Calu3 (cell line): ENCODE measurements at places on chromosomes 4 and X. TPM values are rescaled to one million over a fixed set of nuclear protein-coding genes. Genes with fewer than 3 reads are reported as not detected.

SSX5 gene
- not detected in 2 replicates for total RNA-seq

GRCh38 chr4:78661086-78661690 is 109.6 kb downstream of the ANXA3 start:
- no peaks in the 10 kb centered on the region for H3K36me3 ChIP-seq
- H3K4me3 ChIP-seq: no peak overlapping the region
- no peak overlapping the region for H3K27ac ChIP-seq
- H3K4me1 ChIP-seq: no peaks in the 10 kb centered on the region
- H3K27me3 ChIP-seq: no peaks in the 10 kb centered on the region
- no peak for DNase-seq

DNA sequence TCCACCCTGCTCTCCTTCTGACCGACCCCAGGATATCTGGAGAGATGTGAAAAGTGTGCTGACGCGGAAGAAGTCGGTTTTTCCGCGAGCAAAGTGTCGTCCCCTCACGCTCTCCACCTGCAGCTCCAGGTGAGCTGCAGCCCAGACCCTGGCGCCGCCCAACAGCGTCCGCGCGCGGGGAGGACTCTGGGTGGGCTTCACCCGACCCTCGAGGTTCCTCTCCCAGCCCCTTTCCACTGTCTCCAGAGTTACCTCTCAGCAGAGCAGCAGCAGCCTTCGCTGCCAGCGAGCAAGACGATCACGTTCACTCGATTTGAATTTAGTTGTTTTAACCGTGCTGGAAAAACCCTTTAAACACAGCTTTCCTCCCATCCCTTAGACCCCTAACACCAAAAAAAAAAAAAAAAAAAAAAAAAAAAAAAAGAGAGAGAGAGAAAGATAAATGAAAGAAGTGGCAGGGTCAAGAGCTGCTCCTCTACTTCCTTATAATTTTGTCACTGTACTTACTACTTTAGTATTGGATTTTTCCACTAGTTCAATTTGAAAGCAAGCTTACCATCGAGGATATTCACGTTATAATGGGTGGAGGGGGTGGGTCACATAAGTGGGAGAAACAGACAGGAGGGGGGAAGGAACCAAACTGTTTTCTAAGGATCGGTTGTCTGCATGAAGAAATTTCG is 758 bp upstream of the NR3C2 start:
- H3K4me1 ChIP-seq: peaks cover 18% of the 10 kb centered on the region
- peak overlapping the region; percentile 70 for H3K27ac ChIP-seq
- DNase-seq: no peak
- H3K36me3 ChIP-seq: peaks cover 54% of the 10 kb centered on the region
- no peaks in the 10 kb centered on the region for H3K27me3 ChIP-seq

GRCh38 chrX:10052906-10053625 is 85.9 kb downstream of the CLDN34 start:
- no peak overlapping the region for H3K27ac ChIP-seq
- no peaks in the 10 kb centered on the region for H3K27me3 ChIP-seq
- DNase-seq: no peak

GRCh38 chr4:13527192-13527980 is 16.9 kb downstream of the NKX3-2 start:
- no peak for DNase-seq
- H3K4me1 ChIP-seq: no peaks in the 10 kb centered on the region
- no peak overlapping the region for H3K4me3 ChIP-seq

APEX2 gene
- 28.7 and 32.4 TPM in 2 replicates for total RNA-seq

FANCB gene
- 13.6 and 14.1 TPM in 2 replicates for total RNA-seq

ADD1 gene
- 123 and 125 TPM in 2 replicates for total RNA-seq

GRCh38 chrX:123860983-123861382 is 1.1 kb downstream of the XIAP start:
- H3K4me1 ChIP-seq: peaks cover 18% of the 10 kb centered on the region
- H3K27me3 ChIP-seq: no peaks in the 10 kb centered on the region
- DNase-seq: no peak
- peaks cover 43% of the 10 kb centered on the region for H3K36me3 ChIP-seq

- no peak for DNase-seq
- H3K27me3 ChIP-seq: no peaks in the 10 kb centered on the region
- no peaks in the 10 kb centered on the region for H3K4me1 ChIP-seq
- H3K27ac ChIP-seq: no peak overlapping the region
- no peaks in the 10 kb centered on the region for H3K36me3 ChIP-seq
- H3K4me3 ChIP-seq: no peak overlapping the region
These were observed 267.5 kb downstream of the FAT4 start for GRCh38 chr4:125582302-125582701.

STS gene
- total RNA-seq: 11.4 and 14.1 TPM in 2 replicates

DNA sequence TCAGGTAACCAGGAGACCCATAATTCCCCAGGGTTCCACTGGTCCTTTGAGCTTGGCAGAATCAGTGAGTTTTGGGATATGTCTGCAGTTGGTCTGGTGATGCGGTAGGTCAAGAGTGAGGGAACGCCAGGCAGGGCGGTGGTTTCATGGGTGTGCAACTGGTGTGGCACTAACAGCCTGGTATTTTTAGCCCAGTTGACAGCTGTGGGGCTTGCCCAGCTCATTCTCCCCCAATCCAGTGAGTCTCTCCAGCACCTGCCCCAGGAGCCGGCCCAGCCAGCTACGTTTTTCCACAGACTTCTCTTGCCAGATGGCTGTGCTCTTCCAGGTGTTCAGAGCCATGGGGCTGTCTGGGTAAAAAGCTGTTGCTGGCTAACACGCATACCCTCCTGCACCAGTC is 1019.9 kb downstream of the CCSER1 start:
- H3K4me1 ChIP-seq: no peaks in the 10 kb centered on the region
- H3K36me3 ChIP-seq: no peaks in the 10 kb centered on the region
- DNase-seq: no peak
- H3K27me3 ChIP-seq: no peaks in the 10 kb centered on the region
- H3K27ac ChIP-seq: no peak overlapping the region
- no peak overlapping the region for H3K4me3 ChIP-seq

DRP2 gene
- 0.39 and 0.66 TPM in 2 replicates for total RNA-seq

GRCh38 chr4:61540944-61541343 is 340.8 kb downstream of the ADGRL3 start:
- H3K4me1 ChIP-seq: peaks cover 9% of the 10 kb centered on the region
- peak overlapping the region; percentile 11 for H3K27ac ChIP-seq
- no peaks in the 10 kb centered on the region for H3K27me3 ChIP-seq
- no peaks in the 10 kb centered on the region for H3K36me3 ChIP-seq

TMPRSS11B gene
- total RNA-seq: not detected in 2 replicates

TMSB15B gene
- 7.7 and 8.2 TPM in 2 replicates for total RNA-seq

DNA sequence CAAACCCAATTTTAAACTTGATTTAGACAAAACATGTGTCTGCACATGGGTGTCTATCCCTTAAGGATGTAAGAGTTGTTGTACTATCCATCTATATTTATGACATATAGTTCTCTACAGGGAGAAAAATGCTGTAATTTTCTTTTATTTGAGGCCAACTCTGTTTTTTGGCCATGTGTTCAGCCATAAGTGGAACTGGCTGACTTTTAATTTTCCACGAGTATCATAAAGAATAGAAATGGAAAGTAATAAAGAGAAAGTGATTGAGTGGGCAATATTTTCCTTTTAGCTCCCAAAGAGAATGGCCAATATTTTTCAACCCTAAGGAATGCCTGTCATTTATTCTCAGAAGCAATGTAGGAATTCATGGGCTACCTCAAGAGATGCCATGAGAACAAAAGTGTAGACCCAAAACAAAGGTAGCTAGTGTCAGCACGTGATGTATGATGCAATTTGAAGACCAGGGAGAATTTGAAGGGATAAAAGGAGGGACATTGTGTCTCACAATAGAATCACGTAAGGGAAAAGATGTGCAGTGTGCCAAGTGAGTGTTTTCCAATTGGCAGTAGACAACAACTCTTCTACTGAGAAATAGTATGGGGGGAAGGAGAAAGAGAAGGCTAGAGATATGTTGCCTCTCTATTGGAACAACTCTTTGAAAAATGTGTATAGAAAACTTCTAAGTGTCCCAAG is 27.8 kb upstream of the MXRA5 start:
- no peak overlapping the region for H3K27ac ChIP-seq
- H3K27me3 ChIP-seq: no peaks in the 10 kb centered on the region
- no peak for DNase-seq
- no peaks in the 10 kb centered on the region for H3K4me1 ChIP-seq
- no peak overlapping the region for H3K4me3 ChIP-seq

DNA sequence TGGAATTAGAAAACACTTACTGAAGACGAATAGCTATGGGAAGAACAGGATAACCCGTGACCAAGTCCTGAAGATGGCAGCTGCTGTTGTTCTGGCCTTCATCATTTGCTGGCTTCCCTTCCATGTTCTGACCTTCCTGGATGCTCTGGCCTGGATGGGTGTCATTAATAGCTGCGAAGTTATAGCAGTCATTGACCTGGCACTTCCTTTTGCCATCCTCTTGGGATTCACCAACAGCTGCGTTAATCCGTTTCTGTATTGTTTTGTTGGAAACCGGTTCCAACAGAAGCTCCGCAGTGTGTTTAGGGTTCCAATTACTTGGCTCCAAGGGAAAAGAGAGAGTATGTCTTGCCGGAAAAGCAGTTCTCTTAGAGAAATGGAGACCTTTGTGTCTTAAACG is 2.4 kb downstream of the AGTR2 start:
- H3K36me3 ChIP-seq: no peaks in the 10 kb centered on the region
- H3K27ac ChIP-seq: no peak overlapping the region
- no peaks in the 10 kb centered on the region for H3K27me3 ChIP-seq
- H3K4me1 ChIP-seq: no peaks in the 10 kb centered on the region
- no peak overlapping the region for H3K4me3 ChIP-seq

SASH3 gene
- total RNA-seq: not detected in 2 replicates

XPNPEP2 gene
- total RNA-seq: not detected in 2 replicates

CCSER1 gene
- total RNA-seq: 6.2 and 7.1 TPM in 2 replicates

- H3K4me3 ChIP-seq: peak overlapping the region; percentile 15
- peaks cover 16% of the 10 kb centered on the region for H3K4me1 ChIP-seq
- peak overlapping the region; percentile 29 for H3K27ac ChIP-seq
- no peaks in the 10 kb centered on the region for H3K27me3 ChIP-seq
These were observed 482.9 kb downstream of the NAF1 start for GRCh38 chr4:162683659-162684370.

POU4F2 gene
- not detected in 2 replicates for total RNA-seq
